NCI-H1417 (cell line): ENCODE measurements at places on chromosomes 3 and 15.

DNA sequence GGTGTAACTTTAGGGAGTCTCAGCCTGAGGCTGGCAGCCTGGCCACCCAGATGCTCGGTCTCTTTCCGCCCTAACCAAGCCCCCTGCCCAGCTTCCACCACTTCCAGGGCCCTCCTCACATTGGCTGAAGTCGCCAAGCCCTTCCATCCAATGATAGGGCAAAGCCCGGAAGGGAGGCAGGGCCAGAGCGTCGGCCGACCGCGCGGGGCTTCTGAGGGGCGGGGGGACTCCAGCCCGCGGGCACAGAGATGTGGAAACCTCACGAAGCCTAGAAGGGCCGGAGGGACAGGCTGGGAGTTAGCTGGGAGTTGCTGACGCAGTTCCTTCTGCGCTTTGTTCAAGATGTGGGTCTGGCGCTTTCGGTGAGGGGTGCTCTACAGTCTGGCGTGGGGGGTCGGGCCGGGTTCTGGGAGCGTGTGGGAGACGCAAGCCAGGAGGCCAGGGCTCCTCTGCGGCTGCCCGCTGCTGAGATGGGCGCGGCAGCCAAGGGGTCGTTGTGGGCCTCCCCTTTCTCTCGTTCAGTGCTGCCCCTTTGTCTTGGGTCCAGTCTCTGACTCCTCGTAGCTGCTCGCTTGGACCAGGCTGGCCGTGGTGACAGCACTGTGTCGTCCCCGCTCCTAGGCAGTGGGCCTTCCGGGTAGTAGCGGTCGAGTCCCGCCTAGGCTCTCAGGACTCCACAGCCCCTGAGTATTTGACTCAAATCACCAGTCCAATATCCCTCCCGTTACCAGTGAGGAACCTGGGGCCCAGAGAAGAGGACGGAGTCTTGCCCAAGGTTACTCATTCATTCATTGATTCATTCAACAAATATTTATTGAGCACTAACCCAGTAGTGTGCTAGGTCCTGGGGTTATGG, at the start of gene ZNF660:
TSS of gene ZNF660 (plus strand) at position 319 of the 856 bp plus-strand sequence. CDS start 9,230 bp downstream, outside the sequence.
- peak; percentile 70 for DNase-seq

DNA sequence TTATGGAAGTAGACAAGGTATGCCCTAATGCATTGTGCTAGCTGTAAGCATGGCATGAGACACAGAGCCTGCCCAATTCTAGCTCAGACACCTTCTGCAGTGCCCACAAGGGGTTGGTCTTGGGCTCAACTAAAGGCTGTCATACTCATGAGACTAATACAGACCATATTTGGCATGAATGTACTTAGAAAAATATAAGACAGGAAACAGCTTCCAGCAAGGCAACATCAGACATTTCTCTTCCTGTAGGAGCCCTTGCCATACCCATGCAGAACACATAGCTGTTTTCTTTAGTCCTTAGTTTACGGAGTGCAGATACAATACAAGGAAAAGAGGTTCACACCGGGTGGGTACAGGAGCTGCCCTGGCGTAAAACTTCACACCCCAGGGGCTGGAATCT, 30.5 kb upstream of the NR1I2 start:
- no peak for DNase-seq

- DNase-seq: no peak
Observed at GRCh38 chr15:90419206-90419605, 31.2 kb downstream of the IQGAP1 start.

DNA sequence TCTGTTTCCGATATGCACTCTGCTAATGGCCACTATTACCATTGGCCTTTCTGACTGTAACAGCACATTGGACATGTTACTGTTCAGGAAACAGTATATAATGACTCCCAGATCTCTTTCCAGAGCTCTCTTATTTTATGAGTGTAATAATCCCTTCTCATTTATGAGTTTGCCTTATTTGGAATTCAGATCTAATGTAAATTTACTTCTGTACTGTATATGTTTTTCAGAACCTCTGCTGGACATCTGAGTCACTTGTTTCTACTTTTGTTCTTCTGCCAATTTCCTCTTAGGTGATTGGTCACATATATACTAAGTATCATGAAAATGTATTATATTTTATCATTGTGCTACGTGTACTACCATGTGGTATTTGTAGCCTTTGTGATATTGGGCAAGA, 30.5 kb downstream of the RSRC1 start:
- no peak for DNase-seq

DNA sequence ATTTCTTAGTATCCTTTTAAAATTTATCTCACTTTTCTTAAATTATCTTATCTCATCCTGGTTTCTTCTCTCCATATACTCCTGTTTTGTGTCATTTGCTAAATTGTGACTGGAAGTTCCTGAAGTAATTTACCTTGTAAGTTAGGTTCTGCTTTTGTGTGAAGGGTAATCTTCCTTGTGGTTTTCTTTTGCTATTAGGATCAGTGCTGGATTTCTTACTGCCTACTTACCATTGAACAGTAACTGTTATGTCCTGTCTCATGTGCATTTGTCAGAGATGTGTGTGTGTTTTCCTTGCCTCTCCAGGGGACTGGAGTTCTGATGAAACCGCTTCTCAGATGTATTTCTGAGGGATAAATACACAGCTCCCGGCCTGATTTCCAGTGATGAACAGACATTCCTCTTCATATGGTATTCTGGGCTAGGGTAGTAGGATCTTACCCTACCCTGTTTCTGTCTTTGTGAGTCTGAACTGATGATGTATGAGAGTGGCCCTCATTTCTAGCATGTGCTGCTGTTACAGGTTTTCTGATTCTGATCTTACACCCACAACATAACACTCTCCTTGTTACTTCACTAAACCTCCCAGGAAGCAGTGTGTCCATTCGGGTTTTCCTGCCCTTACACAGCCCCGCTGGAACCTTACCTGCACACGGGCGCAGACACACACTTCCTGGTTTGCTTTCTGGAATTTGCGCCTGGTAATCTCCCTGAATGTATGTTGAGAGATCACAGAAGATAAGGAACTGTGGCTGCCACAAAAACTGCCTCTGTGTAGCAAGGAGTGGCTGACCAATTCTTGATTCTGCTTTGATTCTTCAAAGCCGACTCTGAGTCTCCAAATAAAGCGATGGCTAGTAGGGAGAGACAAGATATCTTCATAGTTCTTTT, 14.7 kb downstream of the PAK2 start:
- DNase-seq: no peak

- DNase-seq: no peak
Observed at GRCh38 chr3:190192739-190193138, 72.0 kb upstream of the P3H2 start.

- no peak for DNase-seq
Observed at GRCh38 chr3:107956991-107957900, 133.6 kb downstream of the CD47 start.

DNA sequence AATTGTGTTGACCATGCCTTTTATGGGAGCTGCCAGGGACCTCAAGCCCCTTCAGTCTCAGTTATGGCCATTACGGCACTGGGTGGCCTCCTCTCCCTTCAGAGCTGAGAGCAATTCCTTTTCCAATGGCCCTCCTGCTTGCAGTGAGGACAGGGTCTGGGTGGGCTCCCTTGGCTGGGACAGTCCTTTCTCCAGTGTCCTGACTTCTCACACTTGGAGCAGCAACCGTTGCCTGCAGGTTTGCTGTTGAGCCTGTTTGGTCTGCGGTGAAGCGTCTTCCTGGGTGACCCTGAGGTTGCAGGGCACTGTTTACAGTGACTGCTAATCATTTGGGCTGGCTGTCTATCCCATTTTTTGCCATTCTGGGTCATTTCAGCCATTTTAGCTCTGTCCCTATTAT, 3.5 kb upstream of the CCDC80 start:
- no peak for DNase-seq

GRCh38 chr3:55226696-55227095, 260.4 kb downstream of the WNT5A start:
- no peak for DNase-seq

DNA sequence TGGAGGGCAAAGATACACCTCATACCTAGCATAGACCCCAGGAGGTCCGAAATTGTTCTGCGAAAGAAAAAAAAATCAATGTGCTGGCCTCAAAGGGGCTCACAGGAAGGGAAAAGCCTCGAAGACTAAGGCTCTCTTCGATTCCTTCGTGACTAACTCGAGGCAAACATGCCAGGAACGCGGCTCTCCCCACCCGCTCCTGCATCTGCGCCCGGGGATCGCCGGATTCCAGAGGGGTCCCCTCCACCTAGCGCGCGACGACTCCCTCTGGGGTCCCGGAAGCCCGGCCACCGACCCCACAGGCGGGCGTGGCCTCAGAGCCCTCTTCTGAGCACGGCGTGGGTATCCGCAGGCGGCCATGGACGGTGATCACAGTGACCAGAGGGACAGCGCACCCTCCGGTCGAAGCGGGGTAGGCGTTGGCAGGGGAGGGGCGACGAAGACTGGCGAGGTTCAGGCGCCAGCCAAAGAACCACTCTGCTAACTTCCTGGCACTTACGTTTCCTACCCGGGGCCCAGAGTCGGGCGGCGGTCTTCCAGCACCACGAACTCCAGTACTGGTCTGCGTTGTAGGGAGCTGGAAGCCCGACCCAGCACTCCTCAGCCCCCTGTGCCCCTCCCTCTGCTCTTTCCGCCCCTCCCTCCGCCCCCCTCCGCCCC, 515 bp upstream of the EIF3J start:
- peak; percentile 93 for DNase-seq

- no peak for DNase-seq
Observed at GRCh38 chr3:100333970-100334487, 528 bp upstream of the NIT2 start.

DNA sequence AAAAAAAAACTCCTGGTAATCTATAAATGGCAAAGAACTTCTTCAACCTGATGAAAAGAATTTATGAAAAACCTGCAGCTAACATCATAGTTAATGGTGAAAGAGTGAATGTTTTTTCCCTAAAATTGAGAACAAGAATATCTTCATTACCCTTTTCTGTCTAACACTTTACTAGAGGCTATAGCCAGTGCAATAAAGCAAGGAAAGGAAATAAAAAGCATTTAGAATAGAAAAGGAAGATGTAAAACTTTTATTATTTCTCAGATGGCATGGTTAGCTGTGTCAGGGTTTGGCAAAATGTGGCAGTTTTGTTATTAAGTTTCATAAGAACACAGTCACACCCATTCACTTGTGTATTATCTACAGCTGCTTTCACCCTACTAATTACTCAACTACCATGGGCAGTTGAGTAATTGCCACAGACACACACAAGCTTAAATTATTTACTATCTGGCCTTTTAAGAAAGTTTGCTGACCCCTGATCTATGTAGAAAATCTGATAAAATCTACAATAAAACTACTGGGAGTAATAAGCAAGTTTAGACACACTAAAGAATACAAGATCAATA, 465.1 kb downstream of the MAGI1 start:
- no peak for DNase-seq

GRCh38 chr15:78370013-78370412, 29.9 kb downstream of the CRABP1 start:
- DNase-seq: no peak

- DNase-seq: peak; percentile 62
Observed at GRCh38 chr15:45187894-45188830, at the start of gene SHF. TSS of gene SHF (minus strand) at chr15:45187966. CDS start at chr15:45187951, 15 bp downstream.

- no peak for DNase-seq
Observed at GRCh38 chr3:101950985-101951733, 101.8 kb downstream of the NFKBIZ start.

DNA sequence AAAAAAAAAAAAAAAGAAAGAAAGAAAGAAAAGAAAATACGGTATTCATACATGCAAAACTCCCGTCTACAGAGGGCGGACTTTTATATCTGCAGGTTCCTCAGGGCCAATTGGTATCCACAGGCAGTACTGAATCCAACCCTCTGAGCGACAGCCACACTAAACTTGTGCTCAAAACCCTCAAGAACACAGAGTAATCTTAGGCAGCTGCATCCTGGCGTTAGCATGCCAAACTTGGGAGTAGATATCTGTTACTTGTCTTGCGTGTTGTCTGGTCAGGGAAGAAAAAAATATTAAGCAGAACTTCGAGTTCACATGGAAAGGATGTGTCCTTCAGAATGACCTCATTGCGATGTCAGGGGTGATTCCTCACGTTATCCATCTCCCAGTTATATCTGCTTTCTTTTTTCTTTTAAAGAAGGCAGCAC, 12.8 kb downstream of the SNAP23 start:
- DNase-seq: no peak

GRCh38 chr15:69154078-69154477, 6.4 kb upstream of the GLCE start:
- DNase-seq: no peak

- no peak for DNase-seq
Observed at GRCh38 chr3:112740835-112741234, 99.9 kb upstream of the CCDC80 start.

- no peak for DNase-seq
Observed at GRCh38 chr3:8197384-8197783, 304.2 kb upstream of the LMCD1 start.

- DNase-seq: no peak
Observed at GRCh38 chr3:177481329-177481728, 284.0 kb upstream of the TBL1XR1 start.

DNA sequence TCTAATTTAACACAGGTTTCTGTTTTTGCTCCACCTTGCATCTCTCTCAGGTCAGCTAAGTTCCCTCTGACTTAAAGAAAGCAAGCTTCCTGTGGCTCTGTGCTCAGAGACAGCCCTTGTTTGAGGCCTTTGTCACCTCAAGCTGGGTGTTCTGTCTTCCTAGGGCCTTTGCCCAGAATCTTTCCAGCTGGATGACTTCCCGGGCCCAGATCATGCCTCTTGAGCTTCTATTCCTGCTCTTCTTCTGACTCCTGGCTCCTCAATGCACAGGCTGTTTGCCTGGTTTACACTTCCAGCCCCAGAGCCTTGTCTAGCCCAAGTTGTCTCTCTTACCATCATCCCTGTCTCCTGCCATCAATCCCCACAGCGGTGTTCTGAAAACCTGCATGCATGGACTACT, 300.6 kb downstream of the VPS13C start:
- DNase-seq: no peak

DNA sequence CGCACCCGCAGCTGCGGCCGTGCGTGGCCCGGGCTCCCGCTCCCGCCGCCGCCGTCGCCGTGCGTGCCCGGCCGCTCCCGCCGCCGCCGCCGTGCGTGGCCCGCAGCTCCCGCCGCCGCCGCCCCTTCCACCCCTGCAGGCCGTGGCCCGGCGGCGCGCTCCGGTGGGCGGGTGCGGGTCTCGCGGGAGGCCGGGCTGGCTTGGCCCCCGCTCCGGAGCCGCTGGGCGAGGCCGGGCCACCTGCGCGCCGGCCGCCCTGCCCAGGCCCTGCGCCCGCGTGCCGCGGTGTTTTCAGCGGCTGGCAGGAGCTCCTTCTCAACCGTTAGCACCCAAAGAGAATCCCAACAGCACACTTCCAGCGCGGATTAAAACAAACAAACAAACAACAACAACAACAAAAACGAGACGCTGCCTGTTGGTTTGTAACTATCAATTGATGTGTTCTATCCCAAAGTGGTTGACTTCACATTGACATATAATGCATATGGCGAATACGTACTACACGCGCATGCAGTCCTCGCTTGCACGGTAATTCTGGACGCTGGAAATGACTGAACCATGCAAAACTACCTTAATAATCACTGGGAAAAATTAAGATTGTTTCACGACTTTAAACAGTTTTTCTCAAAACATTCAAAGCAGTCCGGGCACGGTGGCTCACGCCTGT, 113.7 kb upstream of the GOLGA8J start:
- peak; percentile 74 for DNase-seq

- no peak for DNase-seq
Observed at GRCh38 chr15:87732976-87733375, 523.6 kb downstream of the NTRK3 start.
